ENCODE measurements at places on chromosomes 4 and X.

DNA sequence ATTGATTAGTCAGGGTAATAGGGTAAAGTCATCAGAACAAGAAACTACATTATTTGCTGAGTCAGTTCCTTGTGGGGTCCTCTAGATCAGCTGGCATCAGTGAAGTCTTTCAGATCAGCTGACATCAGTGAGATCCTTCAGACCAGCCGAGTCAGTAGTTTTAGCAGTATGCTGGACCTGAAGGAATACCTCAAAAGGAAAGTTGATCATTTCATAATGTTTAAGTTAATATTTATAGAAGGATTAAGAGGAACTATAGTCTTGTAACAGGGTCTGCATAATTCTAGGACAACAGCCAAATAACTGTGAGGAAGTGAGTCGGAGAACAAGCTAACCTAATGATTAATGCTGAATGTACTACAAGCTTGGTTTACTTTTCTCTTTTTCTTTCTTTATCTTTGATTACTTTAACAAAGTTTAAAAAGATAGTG is 958 bp upstream of the UGT2B7 start:
- DNase-seq: no peak

- no peak for DNase-seq
Observed at GRCh38 chr4:121930304-121930703, 21.6 kb downstream of the TRPC3 start.

GRCh38 chrX:125289209-125289608 is 30.5 kb upstream of the TEX13C start:
- no peak for DNase-seq

DNA sequence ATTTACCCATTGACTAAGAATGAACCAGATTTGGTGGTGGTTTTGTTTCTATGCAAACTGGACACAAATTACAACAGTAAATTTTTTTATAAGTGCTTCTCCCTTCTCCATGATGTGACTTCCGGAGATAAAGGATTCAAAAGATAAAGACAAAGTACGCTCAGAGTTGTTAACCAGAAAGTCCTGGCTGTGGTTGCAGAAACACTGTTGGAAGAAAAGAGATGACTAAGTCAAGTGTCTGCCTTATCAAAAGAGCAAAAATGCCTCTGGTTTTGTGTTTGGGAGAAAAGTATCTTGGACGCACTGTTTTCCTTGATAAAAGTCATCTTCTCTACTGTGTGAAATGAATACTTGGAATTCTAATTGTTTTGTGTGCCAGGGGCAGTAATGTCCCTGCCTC is 213.4 kb downstream of the GC start:
- DNase-seq: no peak

GRCh38 chr4:76017056-76017686 is 6.1 kb downstream of the CXCL10 start:
- DNase-seq: no peak

GRCh38 chr4:83629945-83630721 is 94.2 kb downstream of the GPAT3 start:
- peak; percentile 13 for DNase-seq

DNA sequence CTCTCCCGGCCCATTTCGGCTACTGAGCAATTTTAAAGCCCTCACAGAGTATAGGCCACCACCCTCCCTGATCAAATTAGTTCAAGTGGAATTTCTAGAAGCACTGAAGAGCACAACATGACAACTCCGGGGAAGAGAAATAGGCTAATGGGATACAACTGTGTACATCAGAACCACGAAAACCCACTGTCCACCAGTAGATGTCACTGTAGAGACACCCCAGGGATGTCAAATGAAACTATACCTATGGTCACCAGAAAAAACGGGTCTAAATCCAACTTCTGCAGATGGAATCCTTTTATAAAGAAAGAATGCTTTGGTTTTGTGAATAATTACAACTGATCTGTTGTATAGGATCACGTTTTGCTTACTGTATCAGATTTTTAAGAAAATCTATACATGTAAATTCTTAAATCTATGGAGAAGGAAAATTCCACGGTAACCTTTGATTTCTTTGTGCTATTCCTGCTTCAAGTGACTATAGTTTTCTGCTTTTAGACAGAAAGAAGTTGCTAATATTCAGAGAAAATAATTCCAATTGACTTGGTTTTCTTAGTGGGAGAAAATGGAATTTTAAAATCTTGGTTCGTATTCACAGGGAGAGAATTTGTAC is 29.5 kb upstream of the MAP3K15 start:
- DNase-seq: peak; percentile 59

Data from CD4-positive, alpha-beta T cell treated with Interleukin-21 for 1 hour (primary cell).